ENCODE measurements at places on chromosomes 11 and 22.
A peak's percentile ranks its signal among the peaks of the same experiment; 100 is the strongest.

- DNase-seq, result peak; percentile 76
These were observed 149.8 kb downstream of the TTC17 start for GRCh38 chr11:43508511-43508918.

DNA sequence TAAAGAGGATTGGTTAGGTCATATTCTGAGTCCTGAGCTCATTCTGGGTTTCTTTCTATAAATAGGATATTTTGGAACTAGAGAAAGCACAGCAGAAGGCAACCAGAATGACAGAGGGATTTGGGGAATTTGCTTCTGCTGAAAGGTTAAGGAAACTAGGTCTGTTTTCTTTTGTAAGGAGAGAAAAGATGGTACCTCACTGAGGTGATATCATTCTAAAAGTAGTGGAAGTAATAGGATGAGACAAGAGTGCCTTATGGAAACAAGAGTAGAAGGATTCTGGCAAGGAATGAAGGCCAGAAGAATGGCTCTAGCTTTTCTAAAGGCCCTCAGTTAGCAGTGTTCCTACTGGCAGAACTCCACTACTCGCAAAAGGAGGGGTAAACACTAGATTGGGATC, 26.7 kb upstream of the BDNF start:
- DNase-seq, result no peak

GRCh38 chr11:2926611-2927051, 2.6 kb downstream of the PHLDA2 start:
- DNase-seq, result no peak

- DNase-seq, result peak; percentile 66
These were observed 34.2 kb downstream of the DNHD1 start for GRCh38 chr11:6531267-6531752.

DNA sequence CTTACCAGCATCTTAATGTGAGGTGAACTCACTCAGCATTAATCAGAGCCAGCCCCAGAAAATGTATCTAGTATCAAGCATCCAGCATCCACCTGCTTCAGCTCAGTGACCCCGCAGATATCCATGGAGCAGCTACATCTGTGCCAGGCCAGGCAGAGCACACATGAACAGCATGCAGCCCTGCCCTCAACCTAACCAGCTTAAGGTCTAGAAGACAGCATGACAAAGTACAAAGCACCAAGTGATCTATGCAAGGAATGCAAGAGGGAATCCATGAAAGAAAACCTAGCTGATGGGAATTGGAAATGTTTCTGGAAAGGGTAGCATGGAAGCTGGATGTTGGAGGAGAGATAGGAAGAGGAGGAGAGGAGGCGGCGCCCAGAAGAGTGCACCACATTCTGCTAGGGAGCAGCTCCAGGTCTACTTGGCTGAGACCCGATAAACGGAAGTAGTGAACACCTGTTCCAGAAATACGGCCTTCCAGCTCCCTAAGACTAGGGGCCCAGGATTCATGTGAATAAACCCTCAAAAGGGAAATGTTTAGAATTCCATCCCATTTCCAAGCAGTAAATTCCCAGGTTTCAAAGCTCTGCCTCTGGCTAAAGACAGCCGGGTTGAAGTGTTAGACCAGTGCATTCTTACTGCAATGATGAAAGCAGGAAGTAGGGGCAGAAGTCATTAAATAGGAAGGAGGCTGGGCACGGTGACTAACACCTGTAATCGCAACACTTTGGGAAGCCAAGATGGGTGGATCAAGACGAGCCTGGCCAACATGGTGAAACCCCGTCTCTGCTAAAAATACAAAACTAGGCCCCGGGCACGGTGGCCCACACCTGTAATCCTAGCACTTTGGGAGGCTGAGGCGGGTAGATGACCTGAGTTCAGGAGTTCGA, 23.5 kb upstream of the L3MBTL2 start:
- DNase-seq, result peak; percentile 79

DNA sequence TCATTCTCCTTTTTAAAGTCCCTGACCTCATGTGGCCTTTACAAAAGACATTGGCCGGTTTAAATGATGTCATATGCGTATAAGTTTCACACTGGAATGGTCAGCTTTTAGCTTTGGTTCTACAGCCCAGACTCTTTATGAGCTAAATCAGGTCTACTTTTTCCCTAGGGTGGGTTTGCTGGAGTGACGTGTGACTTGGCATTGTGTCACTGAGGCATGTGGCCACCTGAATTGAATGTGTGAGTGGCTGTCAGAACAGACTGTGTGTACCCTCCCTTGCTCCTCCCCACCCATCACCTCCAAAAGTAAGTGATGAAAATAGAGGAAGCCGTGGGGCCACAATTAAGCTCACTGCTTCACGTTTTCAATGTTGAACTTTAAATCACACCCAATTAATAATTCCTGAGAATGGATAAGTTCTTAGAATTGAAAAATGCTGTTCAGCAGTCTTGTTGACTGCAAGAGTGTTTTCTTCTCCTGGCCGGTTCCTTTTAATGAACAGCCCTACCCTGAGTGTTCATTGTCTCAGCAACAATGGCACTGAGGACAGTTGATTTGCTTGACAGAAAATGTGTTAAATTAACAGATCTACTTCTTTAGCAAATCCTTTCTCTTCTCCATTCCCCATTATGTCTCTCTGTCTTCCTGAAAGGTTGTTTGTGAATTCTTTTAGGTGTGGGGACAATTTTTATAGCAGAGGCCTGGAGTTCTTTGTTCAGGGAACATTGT, 11.3 kb downstream of the CECR2 start:
- DNase-seq, result no peak

All from choroid plexus epithelial cell (primary cell).